ENCODE measurements at places on chromosomes 2 and 18. TPM values are rescaled to one million over a fixed set of nuclear protein-coding genes. Genes with fewer than 3 reads are reported as not detected.

The DUSP2 gene
- 10.5 TPM for total RNA-seq

The PID1 gene
- 4.0 TPM for total RNA-seq

The NRP2 gene
- 22.0 TPM for total RNA-seq

The DPYSL5 gene
- total RNA-seq = 10.3 TPM

The SIX3 gene
- total RNA-seq = not detected
